Renal cortex interstitium (tissue), 15 donors: ENCODE measurements at places on chromosomes 2 and 18.

GRCh38 chr2:67892339-67892846 is 170.4 kb downstream of the C1D start:
- DNase-seq = no peak

GRCh38 chr2:212766921-212767320 is 228.3 kb upstream of the ERBB4 start:
- no peak for DNase-seq

DNA sequence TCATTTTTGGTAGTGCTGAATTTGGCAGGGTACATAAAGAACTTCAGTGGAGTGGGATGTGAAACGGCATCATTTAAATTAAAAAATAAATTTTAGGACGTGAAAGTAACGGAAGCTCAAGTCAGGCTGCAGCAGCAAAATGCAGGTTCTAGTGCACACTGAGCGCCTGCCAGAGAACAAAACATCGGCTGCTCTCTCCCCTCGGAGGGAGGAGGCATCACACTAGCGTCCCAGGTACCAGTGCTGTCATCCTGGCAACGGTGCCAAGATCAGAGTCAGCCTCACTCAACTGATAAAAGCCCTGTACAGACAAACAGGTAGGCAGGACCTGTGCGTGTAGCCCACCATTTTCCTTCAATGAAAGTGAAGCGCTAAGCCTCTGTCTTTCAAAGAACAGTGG is 261.5 kb downstream of the PTGR3 start:
- DNase-seq = no peak

DNA sequence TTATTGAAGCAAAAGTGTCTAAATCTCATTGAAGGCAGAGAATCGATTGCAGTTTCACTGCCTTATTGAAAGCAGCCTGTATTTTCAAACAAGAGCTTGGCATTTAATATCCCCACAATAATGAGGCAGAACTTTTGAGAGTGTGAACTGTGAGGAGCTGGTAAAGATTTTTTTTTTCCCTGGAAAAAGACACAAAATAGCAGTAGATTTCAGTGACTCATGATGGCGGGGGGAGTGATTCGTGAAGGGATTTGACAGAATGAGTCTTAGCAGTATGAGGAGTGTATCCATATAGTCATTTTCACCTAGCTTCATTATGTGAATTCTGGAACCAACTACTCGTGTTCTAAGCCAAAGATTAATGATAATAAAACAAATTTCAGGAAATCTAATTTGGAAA is 242.9 kb downstream of the ARL6IP6 start:
- no peak for DNase-seq

DNA sequence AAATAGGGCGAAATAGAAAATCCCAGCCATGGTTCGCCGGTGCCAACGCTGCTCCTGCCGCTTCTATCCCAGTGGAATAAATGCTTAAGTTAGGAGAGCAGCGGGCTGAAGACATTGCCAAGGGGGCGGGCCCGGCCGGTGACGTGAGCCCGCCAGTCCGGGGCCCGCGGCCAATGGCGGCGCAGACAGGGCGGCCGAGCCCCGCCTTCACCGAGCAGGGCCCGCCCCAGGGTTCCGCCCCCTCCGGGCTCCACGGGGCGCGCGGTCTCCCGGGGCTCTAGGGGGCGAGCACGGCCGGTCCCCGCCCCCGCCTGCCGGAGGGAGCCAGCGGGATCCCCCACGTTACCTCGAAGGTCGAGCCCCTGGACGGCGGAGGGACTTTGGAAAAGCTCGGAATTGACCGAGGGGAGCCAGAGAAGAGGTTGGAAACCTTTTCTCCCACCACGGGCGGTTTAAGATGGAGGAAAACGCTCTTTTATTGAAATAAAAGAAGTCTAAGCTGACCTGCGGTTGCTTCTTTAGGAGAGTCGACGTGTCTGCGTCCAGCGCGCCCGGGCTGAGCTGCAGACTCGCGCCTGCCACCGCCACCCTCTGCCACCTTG is at the start of gene EPHA4:
Gene EPHA4 (minus strand): TSS at position 86 of the 602 bp plus-strand sequence. CDS start 56 bp downstream, at position 30.
- DNase-seq = no peak

DNA sequence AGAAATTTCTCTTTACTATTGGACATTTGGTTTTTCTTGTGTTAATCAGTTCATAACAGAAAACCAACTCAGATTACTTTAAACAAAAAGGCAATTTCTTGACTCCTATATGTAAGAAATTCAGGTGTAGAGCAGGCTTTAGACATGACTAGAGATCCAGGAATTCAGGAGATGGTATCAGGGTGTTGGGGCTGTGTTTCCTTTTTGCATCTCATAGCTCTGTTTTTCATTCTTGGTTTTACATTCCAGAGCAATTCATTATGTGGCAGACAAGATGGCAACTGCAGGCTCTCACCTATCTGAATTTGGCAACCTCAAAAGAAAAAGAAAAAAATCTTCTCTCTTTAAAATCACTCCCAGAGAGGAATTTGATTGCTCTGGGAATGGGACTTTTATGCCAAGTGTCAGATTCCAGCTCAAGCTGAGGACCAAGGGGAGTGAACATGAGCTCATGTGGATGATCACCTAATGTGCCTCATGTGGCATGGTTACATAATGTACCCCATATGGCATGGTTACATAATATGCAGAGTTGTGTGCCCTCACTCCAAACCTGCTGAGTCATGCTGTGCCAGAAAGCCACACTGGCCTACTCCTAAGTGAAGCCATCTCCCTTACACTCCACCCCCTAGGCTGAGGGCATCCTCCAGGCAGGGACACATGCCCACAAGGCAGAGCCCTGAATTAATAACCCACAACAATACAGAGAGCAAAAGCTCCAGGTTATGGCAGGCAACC is 282.7 kb downstream of the MBD2 start:
- DNase-seq = no peak

DNA sequence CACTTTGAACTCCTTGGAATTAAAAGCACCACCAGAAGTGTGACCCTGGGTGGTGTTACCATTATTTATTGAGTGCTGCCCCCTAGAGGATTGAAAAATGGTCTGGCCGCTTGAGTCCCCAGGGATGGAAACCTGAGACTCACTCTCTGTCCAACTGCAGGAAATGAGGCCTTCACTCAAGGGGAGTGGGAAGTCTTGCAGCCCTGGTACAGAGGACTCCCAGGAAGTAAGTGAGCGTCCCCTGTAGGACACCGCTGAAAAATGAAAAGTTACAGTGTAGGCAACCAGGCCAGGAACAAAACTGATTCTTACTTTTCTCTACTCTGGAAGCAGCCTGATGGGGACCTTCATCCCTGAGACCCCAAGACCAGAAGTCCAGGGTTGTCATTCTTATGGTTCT is 2.2 kb upstream of the NRP2 start:
- DNase-seq = no peak

DNA sequence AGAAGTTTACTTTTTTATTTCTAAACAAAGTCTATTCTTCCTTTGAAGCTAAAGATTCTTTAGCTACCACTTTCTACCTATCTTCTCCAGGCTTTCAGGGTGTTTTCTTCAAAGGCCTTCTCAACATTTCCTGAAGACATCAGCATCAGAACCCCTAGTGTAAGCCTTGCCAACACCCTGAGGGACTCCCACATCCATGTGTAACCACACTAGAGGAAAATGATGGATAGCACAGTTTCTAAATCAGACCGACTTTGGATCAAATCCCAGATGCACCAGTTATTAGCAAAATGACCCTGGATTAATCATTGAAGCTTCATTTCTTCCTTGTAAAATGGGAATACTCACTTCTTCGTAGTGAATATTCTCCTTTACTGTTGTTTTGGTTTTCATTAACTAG is 4.7 kb upstream of the TTN start:
- no peak for DNase-seq
